ENCODE measurements at places on chromosomes 1 and 21.
A peak's percentile ranks its signal among the peaks of the same experiment; 100 is the strongest.

DNA sequence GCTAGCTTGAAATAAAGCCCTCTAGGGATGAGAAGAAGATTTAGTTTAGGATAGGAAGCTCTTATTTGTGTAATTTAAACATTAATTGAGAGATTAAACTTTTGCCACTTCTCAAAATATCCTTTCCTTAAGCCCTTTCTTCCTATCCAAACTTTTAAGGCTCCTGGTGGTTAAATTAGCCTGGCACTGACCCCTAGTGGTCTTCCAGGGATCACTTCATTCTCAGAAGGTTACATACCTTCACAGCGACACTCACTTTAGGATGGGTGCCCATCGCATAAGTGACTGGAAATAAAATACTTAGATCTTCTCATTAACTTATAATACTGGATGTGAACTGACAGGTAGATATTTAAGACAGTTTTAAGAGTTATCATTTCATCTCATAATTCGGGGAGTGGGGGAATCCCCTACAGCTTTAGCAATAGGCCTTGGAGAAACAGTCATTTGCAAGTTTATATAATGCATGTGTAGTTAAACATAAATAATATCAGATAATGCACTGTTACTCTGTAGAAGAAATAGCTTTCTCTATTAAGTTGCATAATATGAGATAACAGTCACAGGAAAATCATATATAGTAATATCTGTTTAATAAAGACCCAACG, 7.4 kb downstream of the LHX9 start:
- DNase-seq = peak; percentile 67

- DNase-seq = no peak
Measured at GRCh38 chr1:170682809-170683208, 18.9 kb downstream of the PRRX1 start.

DNA sequence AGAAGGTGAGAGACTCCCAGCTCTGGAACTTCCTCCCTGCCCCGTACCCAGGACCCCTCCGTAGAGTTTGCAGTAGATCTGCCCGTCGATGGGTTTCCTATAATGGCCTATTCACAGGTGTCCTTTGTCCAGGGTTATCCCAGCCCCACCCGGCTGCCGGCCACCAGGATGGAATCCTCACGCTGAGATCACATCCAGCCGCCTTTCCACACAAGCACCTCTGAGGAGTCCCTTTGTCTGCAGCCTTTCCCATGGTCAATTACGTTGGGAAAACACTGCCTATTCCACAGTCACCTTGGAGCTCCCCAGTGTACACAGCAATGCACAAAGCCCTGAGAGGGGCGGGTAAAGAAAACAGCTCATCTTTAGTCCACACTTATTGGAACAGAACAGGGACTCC, 190.0 kb upstream of the EDN2 start:
- DNase-seq = no peak

DNA sequence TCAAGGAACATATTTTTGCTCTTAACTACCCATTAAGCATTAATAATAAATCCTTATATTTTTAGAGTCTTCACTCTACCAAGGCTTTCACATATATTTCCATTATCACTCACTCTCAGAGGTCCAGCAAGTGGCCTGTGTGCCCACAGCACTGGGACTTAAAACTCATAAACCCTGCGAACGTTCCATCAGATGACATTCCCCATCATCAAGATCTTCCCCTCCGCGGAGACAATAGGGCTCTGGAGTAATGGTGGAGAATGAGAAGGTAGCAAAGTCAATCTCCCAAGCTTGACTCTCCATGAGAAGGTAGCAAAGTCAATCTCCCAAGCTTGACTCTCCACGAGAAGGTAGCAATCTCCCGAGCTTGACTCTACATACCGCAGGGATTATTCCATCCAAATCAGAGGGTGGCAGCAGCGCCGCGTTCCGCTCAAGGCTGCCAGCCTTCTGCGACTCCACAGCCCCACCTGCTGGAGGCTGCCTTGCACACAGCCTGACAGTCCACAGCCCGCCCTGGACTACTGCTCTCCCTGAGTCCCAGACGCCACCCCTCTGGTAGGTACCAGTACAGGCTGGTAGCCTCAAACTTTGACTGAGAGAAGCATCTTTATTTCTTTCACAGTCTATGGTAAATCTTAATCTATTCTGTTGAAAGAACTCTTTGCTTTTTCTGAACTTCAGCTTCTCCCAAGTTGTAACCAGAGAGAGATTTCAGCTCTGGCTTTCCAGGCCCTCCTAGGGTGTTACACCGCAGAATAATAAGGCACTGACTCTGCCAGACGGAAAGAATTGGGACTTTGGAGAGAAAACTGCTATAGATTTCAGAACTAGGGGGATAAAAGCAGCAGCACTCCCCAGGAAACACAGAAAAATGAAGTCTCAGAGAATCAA, 26.4 kb upstream of the CTTNBP2NL start:
- DNase-seq = peak; percentile 72

DNA sequence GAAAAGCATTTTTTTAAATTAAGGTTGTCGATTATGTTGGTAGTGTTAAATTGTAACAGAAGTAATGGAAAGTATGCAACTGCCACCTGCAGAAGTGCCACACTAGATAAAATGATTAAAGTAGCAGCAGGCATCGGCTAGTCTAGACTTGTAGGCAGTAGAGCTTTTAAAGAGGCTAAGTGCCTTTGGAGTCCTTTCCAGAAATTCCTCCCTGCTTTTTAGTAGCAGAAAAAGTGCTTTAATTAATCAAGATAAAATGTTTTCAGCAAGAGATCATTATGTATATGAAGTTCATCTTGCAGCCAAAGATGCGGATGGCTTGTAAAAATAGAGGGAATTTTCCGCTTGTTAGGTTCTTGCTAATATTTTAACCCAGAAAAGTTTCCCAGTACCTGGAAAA, 87.1 kb upstream of the LRRC8D start:
- no peak for DNase-seq

DNA sequence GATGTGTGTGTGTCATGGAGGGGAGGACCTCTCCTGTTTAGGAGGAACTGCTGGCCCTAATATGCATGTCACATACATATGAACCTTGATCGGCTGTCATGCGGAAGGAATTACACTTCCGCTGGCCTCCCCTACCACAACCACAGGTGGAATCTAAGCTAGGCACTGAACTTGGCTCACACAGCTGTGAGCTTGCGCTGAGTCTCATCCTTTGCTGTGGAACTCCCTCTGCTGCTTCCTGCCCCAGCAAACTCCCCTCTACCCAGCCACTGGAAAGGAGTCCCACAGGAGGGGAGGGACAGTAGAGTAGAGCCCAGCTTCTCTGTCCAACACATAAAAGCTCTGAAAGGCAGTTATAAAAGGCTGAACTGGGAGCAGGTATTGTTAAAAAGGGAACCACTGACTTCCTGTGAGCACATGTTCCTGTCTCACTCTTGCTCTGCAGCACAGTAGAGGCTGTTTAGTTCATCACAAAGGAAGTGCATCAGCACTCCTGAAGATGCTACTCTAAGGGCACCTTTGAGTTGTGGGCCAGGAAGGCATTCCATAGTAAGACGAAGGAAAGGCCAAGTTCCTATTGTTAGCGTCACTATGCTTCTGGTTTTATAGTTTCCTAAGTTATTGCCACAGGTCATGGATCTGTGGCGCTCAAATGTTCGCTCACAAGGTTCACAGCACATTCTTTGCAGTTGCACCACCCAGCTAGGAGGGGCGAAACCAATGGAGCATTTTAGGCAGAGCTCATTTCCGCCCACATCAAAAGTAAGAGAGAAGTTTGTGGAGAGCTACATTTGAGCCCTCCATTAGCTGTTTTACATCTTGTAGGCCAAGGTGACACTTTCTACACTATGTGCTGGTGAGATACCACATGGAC, 17.7 kb upstream of the PTPRC start:
- no peak for DNase-seq

DNA sequence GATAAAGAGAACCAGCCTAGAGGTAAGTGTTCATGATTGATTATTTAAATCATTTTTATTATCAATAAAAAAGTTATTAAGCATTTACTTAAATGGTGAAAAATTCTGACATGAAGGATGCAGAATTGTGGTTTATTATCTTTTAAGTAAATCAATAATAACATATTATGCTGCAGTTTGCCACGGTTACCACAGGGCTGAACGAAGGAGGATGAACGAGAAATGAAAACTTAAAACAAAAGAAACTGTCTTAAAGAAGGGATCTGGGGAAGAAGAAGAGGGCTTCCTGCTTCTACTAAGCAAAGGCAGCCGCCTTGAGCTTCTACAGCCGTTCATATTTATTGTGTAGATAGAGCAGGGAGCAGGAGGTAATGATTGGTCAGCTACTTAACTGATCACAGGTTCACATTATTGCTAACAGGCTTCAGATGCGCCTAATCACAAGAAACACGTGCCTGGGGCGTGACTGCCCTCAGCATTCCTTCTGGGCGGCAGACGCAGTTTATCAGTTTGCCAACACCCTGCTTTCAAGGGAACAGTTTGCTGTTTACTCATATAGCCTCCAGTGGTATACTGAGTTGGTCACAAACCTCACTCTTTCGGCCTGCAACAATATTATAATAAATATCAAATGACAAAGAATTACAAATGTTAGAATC, 5.8 kb upstream of the FNBP1L start:
- peak; percentile 43 for DNase-seq

- DNase-seq = no peak
Measured at GRCh38 chr1:198290089-198290683, 133.4 kb downstream of the NEK7 start.

- DNase-seq = no peak
Measured at GRCh38 chr1:53482441-53483153, 23.4 kb downstream of the DMRTB1 start.

DNA sequence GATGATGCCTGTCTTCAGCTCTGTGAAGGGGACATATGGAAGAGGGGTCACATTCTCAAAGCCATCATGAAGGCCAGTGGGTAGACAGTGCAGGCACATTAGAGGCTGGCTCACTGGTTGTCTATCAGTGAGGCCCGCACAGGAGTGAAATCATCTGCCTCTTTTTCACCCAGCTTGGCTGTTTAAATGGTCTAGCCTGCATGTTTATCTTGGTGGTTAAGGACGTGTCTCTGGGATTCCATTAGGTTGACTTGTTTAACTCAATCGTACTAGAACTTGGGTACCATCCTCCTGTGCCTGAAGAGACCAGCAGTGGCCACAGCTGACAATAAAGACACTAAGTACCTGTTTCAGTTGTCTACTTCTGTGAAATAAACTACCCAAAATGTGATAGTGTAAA, 219.3 kb downstream of the PLPP3 start:
- DNase-seq = no peak

DNA sequence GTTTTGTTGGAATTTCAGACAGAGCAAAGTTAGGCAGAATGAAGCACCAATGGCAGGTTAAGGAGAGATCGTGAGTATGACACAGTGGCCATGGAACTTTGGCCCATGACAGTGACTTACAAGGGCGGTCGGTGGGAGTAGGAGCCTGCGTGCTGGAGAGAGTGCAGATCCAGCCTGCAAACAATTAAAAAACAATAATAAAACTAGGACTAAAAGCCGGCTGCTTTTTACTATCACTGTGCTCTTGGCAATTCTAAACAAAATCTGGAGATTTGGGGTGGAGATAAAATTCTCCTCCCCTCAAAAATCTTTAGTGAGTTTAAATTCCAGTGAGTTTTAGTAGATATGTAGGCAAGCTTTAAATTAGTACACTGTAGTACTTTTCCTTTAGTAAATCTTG, 96.9 kb downstream of the DHRS3 start:
- DNase-seq = no peak

- no peak for DNase-seq
Measured at GRCh38 chr1:19073311-19074186, 117.1 kb upstream of the IFFO2 start.

GRCh38 chr1:53957194-53957818, 11.2 kb downstream of the LRRC42 start:
- peak; percentile 94 for DNase-seq

DNA sequence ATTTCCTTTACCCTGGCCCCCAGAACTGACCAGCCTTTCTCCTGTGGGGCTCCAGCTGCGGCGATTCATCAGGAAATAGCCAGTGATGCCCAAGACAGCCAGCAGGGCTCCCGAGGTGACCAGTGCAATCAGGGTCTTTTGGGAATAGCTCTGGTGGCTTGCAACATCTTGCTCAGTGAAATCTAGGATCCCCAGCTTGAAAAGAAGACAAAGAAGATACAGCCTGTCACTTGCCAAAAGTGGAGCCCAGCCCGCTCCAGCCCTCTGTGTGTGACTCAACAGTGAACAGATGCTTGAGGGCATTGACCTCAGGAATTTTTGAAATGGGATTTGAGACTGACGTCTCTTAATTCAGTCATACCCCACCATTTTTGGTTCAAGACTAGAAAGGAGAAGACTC, 22.3 kb downstream of the CD34 start:
- DNase-seq = peak; percentile 33

DNA sequence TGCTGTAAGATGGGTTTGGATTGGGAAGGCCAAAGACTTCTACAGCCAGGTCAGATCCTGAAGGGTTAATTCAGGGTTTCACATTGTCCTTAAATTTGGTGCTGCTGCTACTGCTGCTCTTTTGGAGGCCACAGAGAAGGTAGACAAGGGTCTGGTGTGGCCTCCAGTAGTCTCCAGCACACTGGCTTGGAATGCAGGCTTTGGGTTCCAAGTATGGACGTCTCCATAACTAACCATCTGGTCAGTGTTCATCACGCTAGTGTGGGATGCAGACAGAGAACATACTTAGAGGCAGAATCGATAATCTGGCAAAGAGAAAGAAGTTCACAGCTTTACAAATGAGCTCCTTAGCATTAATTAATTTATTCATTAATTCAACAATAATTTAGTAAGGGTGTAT, 154.1 kb downstream of the ZBTB18 start:
- no peak for DNase-seq

DNA sequence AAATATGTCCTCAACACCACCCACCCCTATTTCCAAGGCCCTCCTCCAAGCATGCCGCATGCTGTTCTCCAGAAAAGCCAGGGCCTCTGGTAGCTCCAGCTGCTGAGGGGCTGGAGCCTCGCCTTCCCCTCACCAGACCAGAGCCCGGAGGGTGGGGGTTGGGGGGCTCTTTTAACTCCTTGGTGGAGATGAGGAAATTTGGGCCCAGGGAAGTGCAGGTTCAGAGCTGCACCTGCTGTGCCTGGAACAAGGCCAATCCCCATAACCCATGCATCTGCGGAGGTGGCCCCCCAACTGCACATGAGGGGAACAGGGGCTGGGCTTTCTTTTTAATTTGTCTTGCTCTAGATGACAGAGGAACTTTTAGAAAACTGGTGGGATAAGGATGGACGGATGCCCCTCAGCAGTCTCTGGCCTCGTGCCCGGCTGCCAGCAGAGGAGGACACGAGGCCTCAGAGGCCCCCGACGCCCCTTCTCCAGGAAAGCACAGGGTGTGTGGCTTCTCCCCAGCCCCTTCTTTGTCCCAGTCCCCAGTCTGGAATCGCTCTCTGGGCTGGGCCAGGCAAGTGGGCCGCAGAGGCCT, 550 bp upstream of the SELENON start:
- no peak for DNase-seq

Data from A172 (cell line).